Tongue (tissue), 3 donors: ENCODE measurements at places on chromosomes 6 and 20.

DNA sequence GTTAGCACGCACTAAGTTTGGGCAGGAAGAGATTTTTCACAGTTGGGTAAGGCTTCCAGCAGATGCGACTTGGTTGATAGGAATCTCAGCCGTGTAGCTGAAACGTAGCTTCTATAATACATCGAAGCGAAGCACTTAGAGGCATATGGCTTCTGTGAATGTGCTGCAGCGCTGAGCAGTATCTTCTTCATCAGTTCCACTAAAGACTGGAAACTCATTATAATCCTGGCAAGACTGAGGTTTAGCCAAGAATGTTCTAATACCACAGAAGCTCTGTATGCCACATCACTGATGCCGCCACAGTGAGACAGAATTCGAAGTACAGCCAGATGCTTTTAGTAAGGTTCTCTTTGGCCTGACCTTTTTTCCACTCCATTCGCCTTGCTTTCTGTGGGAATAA is 680.2 kb upstream of the AGPAT4 start:
- DNase-seq: no peak

GRCh38 chr6:147135211-147135681 is 69.0 kb upstream of the STXBP5 start:
- DNase-seq: no peak

DNA sequence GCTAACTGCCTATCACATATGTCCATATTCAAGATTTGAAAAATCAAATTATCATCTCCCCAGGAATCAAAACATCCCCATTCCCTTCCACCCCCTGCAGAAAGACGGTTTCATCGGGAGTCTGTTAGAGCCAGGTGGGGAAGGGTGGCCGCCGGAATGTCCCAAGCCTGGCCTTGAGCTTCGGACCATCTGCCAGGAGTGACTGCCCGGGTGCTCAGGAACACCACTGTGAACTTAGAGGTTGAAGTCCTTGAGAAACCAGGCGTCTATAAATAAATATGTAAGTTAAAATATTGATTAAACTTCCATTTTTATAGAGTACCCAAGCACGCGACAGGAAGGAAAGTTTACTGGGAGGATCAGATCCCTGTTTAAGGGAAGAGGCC is 250.8 kb downstream of the DLL1 start:
- no peak for DNase-seq

DNA sequence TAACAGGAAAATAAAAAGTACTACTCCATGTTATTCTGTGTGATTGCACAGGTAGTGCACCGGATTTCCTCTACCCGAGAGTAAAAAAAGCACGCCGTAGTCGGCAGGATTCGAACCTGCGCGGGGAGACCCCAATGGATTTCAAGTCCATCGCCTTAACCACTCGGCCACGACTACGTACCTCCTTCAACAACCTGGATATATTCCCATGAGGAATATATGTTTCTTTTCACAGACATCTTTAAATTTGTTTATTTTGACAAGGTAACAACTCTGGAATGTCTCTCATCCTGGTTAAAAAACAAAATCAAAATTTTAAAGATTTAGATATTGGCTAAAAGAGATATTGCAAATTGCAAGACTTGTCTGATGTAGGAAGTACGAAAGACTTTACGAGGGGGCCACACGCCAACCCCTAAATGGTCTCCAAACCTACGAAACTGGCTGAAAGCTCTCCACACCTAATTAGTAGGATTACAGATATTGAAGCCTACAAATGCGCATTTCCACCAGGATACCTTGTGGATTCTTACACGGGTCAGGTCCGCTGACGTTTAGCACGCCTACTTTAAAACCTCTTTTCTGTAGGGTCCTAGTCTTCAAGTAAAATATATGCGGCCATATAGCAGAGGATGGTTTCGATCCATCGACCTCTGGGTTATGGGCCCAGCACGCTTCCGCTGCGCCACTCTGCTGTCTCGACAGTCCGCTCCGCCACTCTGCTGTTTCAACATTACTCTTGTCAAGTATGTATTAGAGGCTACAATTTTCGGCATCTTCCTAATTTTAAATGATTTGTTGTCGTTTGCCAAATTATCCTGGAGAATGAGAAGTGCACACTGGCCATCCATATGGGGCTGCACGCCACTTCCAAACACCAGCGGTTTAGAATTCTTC is 52.2 kb upstream of the BTN3A2 start:
- peak; percentile 94 for DNase-seq

DNA sequence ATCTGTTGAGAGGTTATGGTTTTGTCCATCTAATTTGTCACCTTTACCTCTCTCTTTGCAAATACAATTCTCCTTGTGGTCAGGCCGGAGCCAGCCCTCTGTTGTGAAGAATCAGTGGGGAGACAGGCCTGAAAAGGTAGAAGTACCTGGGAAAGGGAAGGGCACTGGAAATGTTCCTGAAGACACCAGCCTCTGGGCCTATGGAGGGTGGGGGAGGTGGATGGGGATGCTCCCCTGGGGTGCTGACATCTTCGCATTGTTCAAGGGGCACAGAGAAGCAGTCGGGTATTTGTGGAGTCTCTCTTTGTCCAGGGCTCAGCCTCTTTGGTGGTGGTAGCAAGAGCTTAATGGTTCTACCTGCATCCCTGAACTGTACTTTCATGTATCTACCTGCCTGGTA is 24.4 kb upstream of the AFDN start:
- DNase-seq: no peak

- no peak for DNase-seq
Measured at GRCh38 chr6:138909975-138910374, 78.1 kb downstream of the REPS1 start.

DNA sequence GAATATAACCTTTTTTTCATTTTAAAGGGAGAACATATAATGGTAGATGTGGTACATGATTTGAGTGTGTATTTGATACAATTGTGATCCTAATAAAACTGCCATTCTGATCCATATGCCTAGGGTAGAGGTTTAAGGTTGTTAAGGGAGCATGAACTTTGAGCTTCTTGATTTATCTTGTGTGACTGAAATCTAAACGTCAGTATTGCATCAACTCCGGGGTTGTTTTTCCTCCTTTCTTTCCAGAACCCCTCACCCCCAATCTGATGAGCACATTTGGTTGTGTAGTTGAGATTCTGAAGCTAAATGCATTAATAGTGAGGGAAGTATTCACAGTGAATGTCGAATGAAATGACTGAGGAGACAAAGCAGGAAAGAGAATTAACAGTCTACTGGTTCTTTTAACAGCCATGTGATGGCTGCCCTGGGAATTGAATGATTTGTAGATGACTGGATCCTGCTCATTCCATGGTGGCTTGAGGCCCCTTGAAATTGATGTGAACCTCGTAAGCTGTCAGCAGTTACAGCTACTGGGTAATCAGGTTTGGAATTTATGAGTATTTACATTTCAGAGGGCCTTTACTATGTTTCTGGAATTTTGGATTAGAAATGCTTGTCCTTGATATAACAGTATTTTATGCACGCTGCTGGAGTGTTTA is 44.8 kb downstream of the FARS2 start:
- no peak for DNase-seq

DNA sequence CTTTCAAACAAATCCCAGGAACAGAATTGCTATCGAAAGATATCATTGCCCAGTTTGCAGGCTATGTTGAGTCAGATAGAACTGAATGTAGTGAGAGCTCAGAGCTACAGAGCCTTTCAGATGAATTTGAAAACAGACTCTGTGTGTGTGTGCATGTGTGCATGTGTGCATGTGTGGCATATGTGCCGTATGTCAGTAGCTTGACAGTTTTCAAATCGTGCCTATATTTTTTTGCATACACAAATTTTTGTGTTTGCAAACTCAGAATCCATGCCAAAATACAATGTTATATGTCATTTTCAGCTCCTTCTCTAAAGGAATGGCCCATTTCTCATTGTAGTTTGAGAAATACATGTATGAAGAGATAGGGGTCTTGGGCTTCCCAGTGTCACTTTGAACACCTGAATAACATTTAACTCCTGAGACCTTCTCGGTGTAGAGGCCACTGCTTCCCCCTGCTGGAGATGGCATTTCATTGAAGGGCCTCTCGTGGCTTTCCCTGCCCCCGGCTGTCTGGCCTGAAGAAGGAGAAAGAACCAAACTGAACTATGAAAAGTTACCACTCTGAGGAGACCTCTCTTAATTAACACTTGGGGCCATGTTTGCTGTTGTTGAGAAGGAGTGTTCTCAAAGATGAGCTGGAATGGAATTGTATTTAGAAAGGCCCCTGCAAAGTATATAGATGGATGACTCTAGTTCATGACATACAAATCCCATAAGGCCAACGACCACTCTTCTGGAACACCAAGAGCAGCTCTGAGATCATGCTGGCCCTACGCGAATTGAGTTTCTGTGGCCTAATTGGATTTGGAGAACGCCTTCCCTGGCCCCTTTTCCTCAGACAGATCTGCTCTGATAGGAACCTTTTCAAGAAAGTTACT is 58.7 kb downstream of the VAPB start:
- DNase-seq: peak; percentile 50

- DNase-seq: no peak
Measured at GRCh38 chr20:62771396-62772102, 24.7 kb upstream of the MRGBP start.
